ENCODE measurements at places on chromosomes 2 and 18.
A peak's percentile ranks its signal among the peaks of the same experiment; 100 is the strongest.

GRCh38 chr2:71244302-71244660 is 17.4 kb upstream of the PAIP2B start:
- DNase-seq: no peak

GRCh38 chr2:71880846-71881610 is 266.6 kb downstream of the CYP26B1 start:
- DNase-seq: no peak

- no peak for DNase-seq
Observed at GRCh38 chr2:104577143-104577542, 276.8 kb upstream of the POU3F3 start.

- no peak for DNase-seq
Observed at GRCh38 chr2:16328521-16329190, 337.0 kb downstream of the CYRIA start.

GRCh38 chr2:96112501-96113366 is 3.6 kb downstream of the ADRA2B start:
- DNase-seq: no peak

DNA sequence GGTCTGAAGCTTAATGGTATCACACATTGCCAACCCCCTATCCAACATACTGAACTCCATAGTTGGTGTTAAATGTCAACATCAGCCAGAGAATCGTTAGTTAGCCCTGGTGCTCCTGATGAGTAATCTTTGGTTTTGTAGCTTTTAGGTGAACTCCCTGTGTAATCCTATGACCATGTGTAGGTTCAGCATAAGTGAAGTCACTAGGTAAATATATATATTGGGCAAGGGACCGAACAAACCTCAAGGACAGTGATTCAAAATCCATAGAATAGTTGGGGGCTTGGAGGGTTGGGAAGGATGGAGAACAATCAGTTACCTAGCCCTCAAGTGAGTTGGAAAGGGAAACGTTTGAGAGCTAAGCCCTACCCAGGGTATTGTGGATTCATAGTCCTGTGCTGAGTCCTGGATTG is 16.0 kb upstream of the AP1S3 start:
- no peak for DNase-seq

- peak; percentile 50 for DNase-seq
Observed at GRCh38 chr2:241797441-241798080, 11.4 kb upstream of the NEU4 start.

DNA sequence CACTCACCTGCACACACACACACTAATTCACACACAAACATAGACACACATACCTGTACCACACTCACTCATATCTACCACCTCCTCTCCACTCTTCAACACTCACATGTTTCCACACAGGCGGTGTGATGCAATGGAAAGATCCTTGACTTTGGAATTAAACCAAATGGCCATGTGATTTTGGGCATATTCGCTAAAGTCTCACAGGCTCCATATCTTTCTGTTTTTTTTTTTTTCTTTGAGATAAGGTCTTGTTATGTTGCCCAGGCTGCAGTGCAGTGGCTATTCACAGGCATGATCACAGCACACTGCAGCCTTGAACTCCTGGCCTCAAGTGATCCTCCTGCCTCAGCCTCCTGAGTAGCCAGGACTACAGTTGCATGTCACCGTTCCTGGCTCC is 91.1 kb upstream of the MEX3C start:
- DNase-seq: no peak

GRCh38 chr2:191715471-191715870 is 37.5 kb downstream of the NABP1 start:
- no peak for DNase-seq

- DNase-seq: no peak
Observed at GRCh38 chr18:13720123-13720522, 6.2 kb downstream of the FAM210A start.

GRCh38 chr18:69469444-69469919 is 68.8 kb downstream of the DOK6 start:
- DNase-seq: no peak

DNA sequence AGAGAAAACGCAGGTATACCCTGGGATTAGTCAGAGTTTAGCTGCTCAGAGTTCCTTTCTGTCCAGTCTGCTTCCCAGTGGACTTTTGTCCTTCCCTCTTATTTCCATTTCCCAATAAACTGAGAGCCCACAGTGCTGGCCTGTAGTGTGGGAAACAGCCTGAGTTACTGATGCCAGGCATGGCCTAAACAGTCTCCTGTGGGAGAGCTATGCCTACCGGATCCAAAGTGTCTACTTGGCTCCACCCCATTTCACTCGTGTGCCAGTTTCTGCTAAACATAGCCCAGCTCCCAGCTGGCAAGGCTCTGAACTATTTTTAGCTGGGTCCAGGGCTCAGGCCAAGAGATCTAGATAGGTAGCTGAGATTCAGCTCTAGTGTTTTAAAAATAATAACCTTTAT is 15.6 kb upstream of the PPP1CB start:
- DNase-seq: peak; percentile 69

All from pancreas (tissue), 10 donors.